ENCODE measurements at places on chromosomes 3 and 15.
A peak's percentile ranks its signal among the peaks of the same experiment; 100 is the strongest.

DNA sequence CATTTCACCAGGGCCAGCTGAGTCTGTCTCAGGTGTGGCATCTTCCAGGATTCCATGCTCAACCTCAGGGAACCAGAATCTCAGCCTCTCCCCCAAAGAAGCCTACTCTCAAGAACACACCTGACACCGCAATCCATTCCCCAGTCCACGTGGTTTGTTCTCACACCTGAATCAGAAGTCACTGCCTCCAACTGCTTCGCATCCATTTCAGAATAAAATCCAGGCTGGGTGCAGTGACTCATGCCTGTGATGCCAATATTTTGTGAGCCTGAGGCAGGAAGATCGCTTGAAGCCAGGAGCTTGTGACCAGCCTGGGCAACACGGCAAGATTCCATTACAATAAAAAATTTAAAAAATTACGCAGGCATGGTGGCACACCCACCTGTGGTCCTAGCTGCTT is 212.2 kb downstream of the FOXP1 start:
- DNase-seq: no peak

DNA sequence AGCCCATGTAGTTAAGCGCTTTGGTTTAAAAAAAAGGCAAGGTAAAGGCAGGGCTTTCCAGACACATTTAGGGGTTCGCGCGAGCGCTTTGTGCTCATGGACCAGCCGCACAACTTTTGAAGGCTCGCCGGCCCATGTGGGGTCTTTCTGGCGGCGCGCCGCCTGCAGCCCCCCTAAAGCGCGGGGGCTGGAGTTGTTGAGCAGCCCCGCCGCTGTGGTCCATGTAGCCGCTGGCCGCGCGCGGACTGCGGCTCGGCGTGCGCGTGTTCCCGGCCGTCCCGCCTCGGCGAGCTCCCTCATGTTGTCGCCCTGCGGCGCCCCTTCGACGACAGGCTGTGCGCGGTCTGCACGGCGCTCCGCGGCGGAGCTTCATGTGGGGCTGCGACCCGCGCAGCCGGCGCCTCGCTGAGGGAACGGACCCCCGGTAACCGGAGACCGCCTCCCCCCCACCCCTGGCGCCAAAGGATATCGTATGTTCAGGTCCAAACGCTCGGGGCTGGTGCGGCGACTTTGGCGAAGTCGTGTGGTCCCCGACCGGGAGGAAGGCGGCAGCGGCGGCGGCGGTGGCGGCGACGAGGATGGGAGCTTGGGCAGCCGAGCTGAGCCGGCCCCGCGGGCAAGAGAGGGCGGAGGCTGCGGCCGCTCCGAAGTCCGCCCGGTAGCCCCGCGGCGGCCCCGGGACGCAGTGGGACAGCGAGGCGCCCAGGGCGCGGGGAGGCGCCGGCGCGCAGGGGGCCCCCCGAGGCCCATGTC is 927 bp downstream of the SMAD6 start:
- DNase-seq: peak; percentile 45

GRCh38 chr3:46406788-46407611 is at the start of the genes CCR5AS and CCRL2:
TSS of gene CCR5AS (minus strand) at chr3:46407066.
TSS of gene CCRL2 (plus strand) at chr3:46407259. CDS start at chr3:46408080, 821 bp downstream.
- no peak for DNase-seq

DNA sequence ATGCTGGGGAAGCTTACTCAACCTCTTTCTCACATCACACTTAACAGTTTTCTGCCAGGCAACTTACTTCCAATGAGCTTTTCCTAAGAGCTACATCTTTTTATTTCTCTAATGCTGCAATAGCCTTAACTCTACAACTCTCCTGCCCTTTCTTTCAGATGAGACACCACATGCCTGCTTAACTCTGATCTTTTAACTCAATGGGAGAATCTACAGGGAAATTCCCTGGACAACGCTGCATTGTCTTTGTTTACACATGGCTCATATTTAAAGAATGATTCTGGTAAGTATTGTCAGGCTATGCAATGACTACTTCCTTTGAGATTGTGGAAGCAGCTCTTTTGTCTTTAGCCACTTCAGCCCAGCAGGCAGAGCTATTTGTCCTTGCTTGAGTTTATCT is 353.1 kb upstream of the BCHE start:
- peak; percentile 68 for DNase-seq

- DNase-seq: no peak
Observed at GRCh38 chr3:9590282-9590791, 36.7 kb upstream of the LHFPL4 start.

- no peak for DNase-seq
Observed at GRCh38 chr3:32224016-32224516, 14.4 kb upstream of the CMTM8 start.

DNA sequence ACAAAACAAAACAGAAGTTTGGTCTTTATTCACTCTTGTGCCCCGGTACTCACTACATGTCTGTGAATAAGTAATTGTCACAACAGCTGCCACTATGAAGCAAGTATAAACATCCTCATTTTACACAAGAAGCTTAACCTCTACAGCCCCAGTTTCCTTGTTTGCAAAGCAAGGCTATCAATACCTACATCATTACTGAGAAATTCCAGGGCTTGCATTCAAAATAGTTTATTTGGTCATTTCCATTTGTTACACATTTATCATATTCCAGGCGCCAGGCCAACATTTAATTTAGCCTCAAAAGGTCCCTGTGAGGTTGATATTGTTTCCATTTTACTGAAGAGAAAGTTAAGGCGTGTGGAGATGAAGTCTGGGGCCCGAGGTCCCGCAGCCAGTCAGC is 161.4 kb upstream of the LRTM1 start:
- no peak for DNase-seq

GRCh38 chr3:65993134-65993900 is 45.4 kb downstream of the MAGI1 start:
- DNase-seq: no peak

- DNase-seq: no peak
Observed at GRCh38 chr3:64238971-64239667, 13.9 kb upstream of the PRICKLE2 start.

GRCh38 chr15:46646490-46646889 is 1011.7 kb downstream of the SQOR start:
- DNase-seq: no peak

All from DMS53 (cell line).